RKO (cell line): ENCODE measurements at places on chromosomes 1 and 21.
A peak's percentile ranks its signal among the peaks of the same experiment; 100 is the strongest.

DNA sequence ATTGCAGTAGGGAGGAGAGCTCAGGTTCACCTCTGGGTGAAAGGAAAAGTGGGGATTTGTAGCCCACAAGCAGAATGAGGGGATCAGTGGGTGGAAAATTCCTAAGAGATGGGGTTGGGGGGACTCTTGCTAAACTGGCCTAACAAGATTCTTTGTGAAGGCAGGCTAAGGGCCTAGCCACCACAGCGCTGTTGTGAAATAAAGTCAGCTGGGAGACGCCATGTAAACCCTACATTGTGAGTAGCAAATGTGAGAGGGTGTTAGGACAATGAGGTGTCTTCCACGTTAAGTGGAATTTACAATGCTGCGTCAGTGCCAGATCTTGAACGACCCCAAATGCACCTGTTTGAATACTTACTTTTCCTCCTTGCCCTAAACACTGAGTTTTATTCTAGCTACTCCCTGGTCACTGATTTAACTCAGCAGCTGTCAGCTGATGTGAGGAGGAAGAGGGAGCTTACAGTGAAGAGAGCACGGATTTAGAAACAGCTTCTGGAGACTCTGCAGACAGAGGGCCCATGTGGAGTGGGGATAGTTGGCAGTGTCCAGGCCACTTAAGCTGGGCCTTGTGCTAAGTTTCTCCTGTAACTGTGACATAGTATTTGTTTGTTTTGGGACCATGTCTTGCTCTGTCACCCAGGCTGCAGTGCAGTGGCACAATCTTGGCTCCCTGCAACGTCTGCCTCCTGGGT is 17.3 kb downstream of the PDPN start:
- DNase-seq: no peak

DNA sequence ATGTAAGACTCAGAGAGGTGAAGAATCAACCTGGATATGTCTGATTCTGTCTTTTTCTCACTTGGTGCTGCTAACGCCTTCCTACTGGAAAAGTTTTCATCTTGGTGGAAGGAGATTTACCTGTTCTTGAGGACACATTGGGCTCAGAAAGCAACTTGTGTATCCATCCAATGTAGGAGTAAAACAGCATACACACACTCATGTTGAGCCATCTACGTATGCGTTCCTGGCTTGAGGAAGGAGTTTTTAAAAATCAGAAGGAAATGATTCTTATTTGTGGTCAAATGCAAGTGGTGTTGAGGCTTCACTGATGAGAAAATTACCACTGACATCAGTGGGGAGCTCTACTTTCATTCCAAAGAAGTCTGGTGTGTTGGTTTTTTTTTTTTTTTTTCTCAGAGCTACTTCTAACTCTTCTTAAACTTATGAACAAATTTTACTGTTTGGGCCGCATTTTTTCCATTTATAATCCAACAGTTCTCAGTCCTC is 25.6 kb downstream of the XCL2 start:
- DNase-seq: no peak

DNA sequence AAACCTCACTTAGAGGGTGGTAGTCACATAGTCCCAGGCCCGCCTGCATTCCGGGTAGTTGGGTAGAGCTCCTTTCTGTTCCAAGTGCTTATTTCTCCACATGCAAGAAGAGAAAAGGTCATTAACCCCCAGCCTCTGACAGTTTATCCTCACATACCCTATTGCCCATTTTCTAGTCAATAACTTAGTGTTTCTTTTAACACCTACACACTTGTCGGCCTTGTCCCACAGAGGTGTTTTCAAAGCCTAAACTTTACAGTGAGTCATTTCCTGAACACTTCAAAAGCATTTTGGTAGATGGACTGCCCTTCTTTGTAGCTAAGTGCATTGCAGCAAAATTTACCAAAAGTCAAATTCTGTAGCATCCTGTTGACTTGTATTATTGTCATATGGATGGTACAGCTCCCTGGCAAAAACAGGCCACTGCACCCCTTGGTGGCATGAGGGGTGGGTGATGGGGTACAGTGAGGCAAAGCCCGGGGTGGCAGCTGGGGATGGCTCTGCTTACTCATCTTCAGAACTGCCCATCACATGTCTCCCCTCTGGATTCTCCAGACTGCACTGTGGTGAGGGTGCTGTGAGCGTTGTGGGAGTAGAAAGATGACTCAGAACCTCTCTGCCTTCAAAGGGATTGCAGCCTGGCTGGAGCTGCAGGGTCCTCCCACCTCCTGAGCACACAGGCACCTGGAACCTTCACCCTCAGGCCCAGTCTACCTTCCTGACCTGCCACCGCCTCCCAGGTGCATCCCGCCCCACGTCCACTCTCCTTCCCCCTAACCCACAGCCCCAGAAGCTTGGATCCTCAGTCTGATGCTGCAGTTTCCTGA is 45.8 kb upstream of the DMRTB1 start:
- DNase-seq: peak; percentile 50

DNA sequence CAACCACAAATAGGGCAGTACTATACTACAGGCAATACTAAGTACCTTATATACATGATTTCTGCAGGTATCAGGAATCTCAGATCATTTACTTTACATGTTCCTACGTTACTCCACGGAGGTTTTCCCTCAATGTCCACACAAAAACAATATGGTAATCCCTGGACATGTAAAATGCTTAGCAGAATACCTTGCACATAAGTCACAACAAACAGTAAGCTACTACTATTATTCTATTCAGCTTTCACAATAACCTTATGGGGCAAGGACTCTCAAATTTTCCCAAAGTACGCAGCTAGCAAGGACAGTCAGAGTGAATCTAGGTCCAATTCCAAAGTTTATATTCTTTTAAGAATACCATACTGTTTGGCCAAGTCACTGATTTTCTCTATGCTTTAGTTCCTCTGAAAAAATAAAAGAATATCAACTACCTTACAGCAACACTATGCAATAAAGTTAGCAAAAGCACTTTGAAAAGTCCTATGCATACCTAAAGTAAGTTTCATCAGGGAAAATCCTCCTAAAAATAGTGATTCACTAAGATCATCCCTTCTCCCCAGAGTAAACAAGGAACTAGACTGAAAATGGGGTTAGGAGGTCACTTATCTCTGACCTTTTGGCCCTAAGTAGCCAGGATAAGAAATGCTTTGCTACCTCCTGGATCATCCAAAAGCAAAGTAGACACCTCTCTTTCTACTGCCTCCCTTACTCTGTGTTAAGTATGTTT is 67.4 kb downstream of the LUZP1 start:
- DNase-seq: no peak

DNA sequence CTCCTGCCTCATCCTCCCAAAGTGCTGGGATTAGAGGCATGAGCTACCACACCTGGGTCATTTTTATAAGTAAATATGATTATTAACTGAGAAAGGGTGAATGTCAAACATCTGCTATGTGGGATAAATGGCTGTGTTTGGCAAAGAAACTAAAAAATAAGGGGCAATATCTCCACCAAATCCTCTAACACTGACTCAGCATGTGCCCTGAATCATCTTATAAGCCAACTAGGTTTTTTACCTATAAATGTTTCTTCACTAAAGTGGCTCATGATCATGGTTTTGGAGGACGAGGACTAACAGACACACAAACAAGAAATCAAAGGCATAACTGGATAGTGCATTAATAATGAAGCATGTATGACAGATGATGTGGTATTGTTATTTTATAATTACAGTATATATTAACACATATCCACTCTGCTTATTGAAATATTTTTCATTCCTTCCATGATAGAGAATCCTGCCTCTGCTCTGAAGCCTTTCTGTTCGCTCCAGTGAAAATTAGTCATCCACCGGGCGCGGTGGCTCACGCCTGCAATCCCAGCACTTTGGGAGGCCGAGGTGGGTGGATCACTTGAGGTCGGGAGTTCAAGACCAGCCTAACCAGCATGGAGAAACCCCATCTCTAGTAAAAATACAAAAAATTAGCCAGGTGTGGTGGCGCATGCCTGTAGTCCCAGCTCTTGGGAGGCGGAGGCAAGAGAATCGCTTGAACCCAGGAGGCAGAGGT is 11.7 kb upstream of the ARHGAP29 start:
- DNase-seq: no peak

DNA sequence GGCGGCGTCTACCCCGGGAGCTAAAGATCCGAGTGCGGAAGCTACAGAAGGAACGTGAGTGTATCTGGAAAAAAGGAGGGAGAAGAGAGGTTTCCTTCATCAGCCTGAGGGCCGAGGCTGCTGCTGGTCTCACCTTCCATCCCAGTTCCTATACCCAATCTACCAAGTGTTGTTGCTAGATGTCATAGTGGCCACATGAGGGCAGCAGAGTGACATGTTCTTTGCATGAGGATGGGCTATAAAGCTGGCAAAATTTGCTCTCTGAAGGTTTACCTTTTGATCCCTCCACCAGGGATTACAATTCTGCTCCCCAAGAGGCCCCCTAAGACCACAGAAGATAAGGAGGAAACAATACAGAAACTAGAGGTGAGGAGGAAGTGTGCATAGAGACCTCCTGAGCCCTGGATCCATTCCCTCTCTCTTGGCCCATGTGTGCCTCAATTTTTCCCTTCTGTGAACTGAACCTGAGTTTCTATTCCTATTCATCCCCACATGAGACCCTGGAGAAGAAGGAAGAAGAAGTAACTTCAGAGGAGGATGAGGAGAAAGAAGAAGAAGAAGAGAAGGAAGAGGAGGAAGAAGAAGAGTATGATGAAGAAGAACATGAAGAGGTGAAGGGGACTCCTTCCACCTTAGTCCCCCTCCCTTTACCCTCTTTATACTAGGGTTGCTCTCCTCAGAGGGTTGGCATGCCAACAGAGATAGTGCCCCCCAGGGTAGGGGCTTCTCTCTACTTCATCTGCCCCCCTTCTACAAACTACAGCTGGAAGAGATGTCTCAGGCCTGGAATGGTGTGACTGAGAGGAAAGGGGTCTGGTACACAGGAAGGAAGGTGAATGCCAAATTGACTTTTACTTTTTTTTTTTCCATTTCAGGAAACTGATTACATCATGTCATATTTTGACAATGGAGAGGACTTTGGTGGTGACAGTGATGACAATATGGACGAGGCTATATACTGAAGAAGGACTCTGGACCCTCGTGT is 13.3 kb downstream of the POLR3GL start:
- DNase-seq: peak; percentile 91

GRCh38 chr21:36338975-36339374 is 19.0 kb downstream of the MORC3 start:
- no peak for DNase-seq

- no peak for DNase-seq
These were observed 347.4 kb upstream of the B3GALT2 start for GRCh38 chr1:193533853-193534252.

- DNase-seq: no peak
These were observed 177.9 kb downstream of the PGBD5 start for GRCh38 chr1:230248016-230248888.

GRCh38 chr1:198123133-198123532 is 33.7 kb upstream of the NEK7 start:
- no peak for DNase-seq

DNA sequence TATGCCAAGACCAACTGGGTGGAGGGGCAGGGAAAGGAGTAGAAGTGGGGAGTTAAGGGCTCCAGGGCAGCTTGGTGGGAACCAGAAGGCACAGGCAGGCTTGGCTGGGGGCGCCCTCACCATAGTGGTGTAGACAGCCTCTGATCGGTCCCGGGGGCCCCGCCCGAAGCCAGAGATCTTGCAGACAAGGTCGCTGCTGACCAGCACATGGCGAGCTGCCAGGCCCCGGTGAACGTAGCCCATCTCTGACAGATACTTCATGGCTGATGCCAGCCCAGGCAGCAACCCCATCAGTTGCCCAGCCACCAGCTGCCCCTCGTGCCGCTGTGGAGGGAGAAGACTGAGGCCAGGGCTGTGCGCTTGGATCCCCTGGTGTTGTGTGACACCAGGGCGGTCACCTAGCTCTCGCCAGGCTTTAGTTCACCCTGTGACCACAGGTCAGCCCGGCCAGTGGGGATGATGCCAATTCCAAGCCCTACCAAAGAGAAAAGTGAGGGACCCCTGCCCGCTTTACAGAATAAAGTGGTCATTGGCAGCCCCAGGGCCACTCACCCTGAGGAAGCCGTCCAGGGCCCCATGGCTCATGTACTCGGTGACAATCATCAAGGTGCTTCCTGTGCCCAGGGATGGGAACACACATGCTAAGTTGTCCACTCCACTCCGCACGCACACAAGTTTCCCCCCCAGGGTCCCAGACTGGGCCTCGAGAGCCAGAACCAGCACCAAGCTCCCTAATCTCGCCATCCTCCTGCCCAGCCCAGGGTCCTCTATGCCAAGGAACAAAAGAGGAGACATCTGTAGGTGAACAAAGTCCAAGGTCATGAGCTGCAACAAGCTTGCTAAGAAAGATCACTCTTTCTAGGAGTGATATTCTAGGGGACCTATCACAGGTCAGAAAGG is 28.2 kb downstream of the CDCA8 start:
- no peak for DNase-seq

DNA sequence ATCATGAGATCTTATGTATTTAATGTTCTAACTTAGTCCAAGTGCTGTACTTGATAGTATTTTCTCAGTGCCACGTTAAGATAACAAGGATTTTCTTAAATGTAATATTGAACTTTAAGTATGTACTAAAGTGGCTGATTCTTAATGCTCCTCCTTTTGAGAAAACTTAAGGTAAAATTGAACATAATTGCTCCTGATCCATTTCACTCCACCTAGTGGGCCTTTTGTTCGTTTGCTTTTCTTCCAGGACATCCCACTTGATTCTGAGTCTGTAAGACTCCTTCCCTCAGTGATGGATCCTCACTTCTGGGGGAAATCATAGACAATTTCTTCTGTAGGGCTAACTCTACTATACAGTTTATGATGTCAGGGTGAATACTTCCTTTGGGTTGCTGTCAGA is 173.1 kb downstream of the LMO4 start:
- no peak for DNase-seq

DNA sequence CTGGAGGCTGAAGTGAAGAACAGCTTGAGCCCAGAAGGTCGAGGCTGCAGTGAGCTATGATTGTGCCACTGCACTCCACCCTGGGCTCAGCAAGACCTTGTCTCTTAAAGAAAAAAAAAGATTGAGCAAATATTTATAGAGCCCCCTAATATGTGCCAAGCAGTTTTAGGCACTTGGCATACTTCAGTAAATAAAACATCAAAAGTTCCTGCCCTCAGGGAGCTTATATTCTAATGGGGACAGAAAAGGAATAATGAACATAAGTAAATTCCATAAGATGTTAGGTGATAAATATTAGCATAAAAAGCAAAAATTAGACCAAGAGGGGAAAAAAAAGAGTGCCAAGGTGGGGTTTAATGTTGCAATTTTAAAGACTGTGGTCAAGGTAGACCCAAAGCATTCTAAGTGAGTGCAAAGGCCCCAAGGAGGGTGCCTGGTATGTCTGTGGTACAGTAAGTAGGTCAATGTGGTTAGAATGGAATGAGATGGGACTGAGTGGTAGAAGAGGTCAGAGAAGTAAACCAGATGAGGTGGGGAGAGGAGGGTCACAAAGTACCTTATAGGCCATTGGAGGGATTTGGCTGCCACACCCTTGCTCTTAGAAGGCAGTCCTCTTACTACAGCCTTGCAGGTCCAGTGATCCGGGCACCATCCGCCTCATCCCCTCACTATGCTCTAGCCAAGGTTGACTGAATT is 2.2 kb upstream of the TOE1 start:
- DNase-seq: no peak

GRCh38 chr1:200483491-200484143 is 73.8 kb upstream of the ZNF281 start:
- peak; percentile 96 for DNase-seq

GRCh38 chr1:22728751-22729399 is 18.2 kb downstream of the EPHB2 start:
- no peak for DNase-seq

- DNase-seq: peak; percentile 52
These were observed 1.1 kb downstream of the EFNA3 start for GRCh38 chr1:155079487-155080311.
